Upper lobe of left lung (tissue), 6 donors: ENCODE measurements at places on chromosomes 5 and 9.
A peak's percentile ranks its signal among the peaks of the same experiment; 100 is the strongest.

- no peak for DNase-seq
Observed at GRCh38 chr5:81829242-81829641, 78.3 kb upstream of the SSBP2 start.

GRCh38 chr5:132265336-132266030 lies 8.0 kb downstream of the PDLIM4 start:
- DNase-seq = no peak

GRCh38 chr5:123093601-123094236 lies 4.7 kb downstream of the PRDM6 start:
- DNase-seq = peak; percentile 1

GRCh38 chr5:67319935-67320725 lies 123.5 kb upstream of the CD180 start:
- no peak for DNase-seq

GRCh38 chr9:104094534-104095015 lies 466 bp downstream of the SMC2 start:
- peak; percentile 89 for DNase-seq

DNA sequence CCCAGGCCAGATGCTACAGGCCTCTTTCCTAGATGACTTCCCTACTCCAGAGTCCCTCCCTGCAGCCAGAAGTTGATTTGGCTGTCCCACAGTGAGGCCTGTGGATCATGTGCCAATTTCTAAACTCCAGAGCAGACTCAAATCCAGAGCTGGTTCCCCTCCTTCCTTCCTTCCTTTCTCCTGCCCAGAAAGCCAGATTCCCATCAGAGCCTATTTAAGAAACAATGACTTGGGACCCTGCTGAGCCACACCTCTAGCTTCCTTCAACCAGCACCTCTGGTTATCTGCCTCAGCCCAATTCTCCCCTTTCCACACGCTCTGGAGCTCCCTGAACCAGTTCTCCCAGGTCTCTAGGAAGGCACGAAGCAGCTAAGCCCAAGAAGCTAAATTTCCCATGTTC lies 7.2 kb downstream of the FAM219A start:
- DNase-seq = no peak

- no peak for DNase-seq
Observed at GRCh38 chr9:106945727-106946660, 83.0 kb downstream of the ZNF462 start.

DNA sequence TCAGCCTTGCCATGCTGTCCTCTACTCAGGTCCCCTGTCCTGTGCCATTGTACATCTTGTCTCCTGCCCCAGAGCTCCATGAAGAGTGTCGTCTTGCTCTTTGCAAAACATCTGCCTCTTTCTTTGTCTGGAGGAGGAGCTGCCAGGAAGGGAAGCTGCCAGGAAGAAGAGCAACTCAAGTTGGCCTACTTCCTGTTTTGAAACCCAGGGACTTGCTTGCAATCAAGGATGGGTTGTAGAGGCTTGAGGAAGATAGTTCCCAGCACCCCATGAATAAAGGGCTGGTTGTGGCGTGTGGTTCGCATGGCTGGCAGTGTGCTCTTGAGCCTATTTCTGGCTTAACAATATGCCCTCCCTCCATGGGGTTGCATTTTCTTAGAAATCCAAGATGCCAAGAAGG lies 53.0 kb upstream of the CPEB4 start:
- DNase-seq = no peak

- no peak for DNase-seq
Observed at GRCh38 chr5:80793354-80793753, 138.6 kb upstream of the DHFR start.

GRCh38 chr9:100354121-100354800 lies 1.5 kb upstream of the TEX10 start:
- DNase-seq = no peak

DNA sequence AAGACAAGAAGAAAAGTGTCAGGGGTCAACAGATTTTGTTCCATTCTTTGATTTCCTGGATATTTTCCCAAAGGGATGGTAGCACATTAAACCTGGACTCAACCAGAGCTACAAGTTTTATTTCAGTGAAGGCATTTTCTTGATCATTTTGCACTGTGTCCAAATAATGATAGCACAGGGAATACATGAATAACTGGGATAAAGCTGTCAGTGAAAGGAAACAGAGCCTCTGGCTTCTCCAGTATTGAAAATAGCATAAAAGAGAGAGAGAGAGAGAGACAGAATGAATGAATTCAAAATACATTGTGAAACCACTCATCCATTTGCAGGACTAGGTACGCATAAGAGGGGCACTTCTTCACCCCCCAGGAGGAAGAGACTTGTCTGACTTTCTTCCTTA lies 43.0 kb downstream of the SEMA5A start:
- DNase-seq = no peak

DNA sequence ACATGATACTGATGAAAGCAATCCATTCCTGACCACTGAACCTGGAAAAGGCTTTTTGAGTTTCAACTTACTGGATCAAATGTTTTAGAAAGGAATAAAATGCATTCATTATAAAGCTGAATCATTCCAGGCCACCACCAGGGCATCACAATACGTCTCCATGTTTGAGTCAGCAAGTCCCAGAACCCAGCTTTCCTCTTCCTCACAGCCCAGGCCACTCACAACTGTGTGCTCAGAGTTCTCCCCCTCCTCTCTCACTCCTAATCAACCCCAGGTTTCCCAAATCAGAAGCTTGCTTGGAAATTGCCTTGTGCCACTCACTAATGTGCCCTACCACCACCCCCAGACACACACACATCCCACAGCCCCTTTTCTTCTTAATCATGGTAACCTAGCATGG lies 91.7 kb downstream of the GNA14 start:
- DNase-seq = no peak

- no peak for DNase-seq
Observed at GRCh38 chr5:89374144-89374784, 491.3 kb upstream of the MEF2C start.

DNA sequence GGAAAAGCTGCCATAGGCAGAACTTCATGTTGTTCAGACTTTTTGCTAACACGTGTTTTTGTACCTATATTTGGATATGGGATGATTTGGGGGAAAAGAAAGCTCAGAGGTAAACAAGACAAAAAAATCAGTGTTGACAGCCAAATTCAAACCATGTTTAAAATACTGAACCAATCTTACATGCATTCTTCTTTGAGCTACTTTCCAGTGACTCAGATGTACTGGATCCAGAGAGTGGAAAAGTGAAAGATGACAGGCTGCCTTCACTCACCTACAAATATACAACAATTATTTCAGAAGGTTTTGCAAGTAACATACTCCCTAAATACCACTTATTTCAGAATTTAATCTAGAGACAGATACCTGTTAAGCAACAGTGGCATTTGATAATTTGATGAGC lies 165.7 kb downstream of the MPDZ start:
- DNase-seq = no peak

DNA sequence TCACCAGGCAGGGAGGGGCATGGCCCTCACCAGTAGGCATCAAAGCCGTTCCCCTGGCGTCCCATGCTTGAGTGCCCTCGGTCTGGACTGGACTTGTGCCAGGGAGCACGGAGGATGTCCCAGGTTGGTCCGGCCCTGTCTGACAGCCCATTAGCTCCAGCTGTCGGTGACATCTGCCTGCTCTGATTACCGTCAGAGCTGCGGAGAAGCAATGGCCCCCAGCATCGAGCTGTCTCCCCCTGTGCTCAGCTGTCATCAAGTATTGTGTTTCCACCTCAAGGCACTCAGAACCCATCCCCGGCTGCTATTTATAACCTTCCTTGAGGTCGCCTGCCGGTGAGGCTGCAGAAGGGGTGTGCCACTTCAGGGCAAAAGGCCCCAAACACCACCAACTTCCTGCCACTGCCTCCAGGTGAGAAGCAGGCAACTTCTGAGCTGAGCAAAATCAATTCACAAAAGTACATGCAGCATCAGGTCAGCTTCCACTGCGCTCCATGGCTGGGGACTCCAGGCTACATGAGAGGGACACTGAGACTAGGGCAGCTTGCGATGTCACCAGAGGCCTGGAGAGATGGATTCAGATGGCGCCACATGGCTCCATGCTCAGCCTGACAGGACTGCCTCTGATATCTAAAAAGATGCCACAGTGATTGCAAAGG lies 142.7 kb downstream of the C5orf15 start:
- DNase-seq = no peak

DNA sequence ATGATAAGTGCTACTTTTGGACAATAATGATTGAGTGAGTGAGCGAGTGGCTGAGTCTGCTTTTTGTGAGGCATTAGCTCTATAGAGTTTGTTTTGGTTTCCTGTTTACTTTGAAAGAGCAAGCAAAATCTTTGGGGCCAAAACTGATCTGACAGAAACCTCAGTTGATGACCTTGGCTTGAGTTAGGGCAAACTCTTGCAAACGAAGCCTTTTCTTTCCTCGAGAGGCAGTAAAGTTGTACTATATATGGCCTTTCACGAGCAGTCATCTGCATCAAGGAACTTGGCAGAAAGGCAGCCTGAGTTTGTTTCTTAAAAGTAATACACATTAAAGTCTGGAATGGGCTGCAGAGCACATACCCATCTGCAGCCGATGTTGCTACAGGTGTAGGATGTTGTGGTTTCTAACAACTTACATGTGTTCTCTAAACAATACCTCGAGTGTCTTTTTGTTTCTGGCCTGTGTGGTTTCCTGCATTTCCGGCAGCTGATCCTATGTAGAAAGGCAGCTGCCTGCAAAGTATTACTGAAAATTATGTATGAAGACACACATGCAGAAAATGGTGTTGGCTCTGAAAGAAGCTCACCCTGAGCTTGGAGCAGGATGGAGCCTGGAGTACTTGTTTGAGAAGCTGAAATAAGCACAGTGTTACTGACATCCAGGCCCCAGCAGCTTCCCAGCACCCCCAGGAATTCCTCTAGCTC lies 60.8 kb downstream of the FOXD1 start:
- DNase-seq = no peak

GRCh38 chr5:139271201-139272027 lies 22.1 kb upstream of the MATR3 start:
- DNase-seq = no peak

DNA sequence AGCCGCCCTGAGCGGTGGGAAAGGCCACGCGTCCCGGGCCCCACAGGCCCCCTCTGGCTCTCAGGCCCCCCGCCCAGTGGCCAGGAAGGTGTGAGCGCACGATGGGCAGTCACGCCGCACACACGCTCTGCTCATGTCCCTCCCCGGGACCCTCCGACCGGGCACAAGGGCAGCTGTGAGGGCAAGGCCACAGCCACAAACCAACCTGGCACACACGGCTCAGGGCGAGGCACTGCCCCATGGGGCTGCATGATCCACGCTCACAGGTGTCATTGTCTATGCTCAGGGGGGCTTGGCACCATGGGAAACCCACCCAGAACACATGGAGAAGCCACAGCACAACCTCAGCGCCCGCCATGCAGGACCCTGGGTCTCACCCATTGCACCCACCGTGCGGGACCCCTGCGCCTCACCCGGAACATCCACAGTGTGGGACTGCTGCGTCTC lies 51.3 kb downstream of the SLC12A7 start:
- no peak for DNase-seq

GRCh38 chr5:62521319-62521718 lies 57.3 kb upstream of the LRRC70 start:
- DNase-seq = no peak

- DNase-seq = no peak
Observed at GRCh38 chr9:26758655-26759054, 133.9 kb downstream of the CAAP1 start.

DNA sequence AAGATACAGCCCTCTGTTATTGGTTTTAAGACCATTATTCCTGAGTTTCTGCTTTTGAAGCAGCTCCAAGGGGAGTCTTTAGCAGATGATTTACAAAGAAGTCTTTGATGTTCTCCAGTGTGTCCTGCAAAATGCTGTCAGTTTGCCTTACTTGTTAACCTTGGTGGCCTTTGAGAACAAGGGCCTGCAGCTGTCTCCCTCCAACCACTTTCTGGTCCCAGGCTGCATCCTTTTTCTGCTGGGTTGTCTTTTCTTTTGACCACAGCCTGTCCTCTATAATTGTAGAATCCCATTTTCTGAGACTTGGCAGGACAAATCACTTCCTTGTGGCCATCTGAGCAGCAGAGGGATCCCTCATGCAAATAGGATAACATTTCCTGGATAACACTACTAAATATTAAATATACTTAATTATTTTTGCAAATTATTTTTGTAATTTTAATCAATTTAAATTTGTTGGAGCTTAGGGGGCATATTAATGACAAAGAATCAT lies 281.4 kb downstream of the DMRT2 start:
- no peak for DNase-seq

DNA sequence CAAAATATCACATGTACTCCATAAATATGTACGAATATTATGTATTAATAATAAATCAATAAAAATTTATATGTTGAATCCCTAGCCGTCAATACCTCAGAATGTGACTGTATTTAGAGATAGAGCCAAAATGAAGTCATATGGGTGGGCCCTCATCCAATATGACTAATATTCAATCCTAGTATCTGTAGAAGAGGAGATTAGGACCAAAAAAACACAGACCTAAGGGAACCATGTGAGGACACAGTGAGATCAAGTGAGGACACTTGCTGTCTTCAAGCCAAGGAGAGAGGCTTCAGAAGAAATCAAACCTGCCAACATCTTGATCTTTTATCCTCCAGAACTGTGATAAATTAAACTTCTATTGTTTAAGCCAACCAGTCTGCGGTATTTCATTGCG lies 3.7 kb upstream of the AMACR start:
- no peak for DNase-seq

DNA sequence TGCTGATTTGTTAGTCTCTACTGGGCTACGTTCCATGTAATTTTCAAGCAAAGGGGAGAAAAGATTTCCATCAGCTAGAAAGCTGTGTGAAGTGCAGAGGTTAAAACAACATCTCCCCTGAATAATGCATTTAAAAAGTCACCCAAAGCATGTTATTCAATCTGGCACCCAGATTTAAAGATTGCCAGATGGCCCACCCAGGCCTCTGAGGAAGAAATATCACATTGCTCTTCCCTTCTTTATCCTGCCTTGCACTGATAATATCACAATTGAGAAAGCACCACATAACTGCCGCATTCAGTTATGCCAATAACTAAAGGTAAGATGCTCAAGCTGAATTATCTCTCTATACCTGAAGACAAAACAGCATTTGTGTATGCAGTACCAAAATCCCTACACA lies 119.4 kb upstream of the PUM3 start:
- DNase-seq = no peak

GRCh38 chr5:91007251-91007650 lies 375.9 kb downstream of the ARRDC3 start:
- no peak for DNase-seq

DNA sequence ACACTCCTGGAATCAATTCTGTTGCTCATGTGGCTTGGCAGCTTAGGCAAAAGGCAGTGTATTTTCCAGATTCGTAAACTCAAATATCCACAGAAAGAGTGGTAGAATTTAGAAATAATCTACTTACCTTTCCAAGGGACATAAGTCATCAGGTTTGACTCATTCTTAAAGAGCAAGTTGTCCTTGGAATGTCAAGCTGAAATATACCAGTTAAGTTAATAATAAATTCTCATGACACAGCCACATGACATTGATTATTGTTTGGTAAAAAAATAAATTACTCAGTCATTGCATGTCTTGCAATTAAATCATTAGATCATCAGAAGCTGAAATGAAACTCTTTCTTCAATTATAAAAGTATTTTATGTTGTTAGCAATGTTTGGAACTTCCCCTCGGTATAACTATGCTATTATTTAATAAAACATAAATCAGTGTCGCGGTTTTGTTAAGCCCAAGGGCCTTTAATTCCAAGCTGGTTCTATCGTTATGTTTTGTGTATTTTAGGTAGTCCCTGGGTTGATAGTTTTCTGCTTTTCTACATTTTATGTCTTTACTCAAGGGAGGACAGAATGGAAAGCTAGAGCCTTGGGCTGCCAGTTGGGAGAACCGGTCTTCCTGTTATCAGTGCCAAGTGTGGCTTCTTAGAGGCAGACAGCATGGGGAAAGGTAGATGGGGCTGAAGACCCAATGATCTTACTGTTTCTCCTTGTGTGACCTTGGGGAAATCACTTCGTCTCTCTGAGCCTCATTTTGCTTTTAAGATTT lies 79.3 kb upstream of the PRLR start:
- DNase-seq = no peak
